ENCODE measurements at places on chromosomes 16 and 17.

GRCh38 chr16:52597772-52598483 is 51.0 kb upstream of the TOX3 start:
- no peak for DNase-seq

GRCh38 chr17:42405963-42406495 is 17.0 kb downstream of the CAVIN1 start:
- peak; percentile 89 for DNase-seq

GRCh38 chr17:30112794-30113193 is 3.8 kb upstream of the NSRP1 start:
- DNase-seq = no peak

- no peak for DNase-seq
Observed at GRCh38 chr17:70872103-70872502, 702.8 kb downstream of the KCNJ2 start.

DNA sequence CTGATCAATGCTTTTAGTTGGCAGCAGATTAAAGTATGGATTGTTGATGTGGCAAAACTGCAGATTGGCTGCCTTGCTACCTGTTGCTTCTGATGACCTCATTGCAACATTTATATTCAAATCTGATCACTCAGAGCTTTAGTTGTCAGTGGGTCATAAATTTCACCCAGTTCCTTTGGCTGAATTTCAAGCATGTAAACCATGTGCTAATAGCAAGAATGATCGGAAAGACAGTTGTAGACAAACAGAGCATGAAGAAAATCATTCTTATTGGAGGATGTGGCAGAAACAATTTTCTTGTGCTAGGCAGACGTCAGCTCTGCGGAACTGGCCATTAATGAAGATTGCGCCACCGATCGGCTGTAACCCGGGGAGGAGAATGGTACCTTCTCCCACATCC is 346.6 kb upstream of the EEF2KMT start:
- DNase-seq = no peak

DNA sequence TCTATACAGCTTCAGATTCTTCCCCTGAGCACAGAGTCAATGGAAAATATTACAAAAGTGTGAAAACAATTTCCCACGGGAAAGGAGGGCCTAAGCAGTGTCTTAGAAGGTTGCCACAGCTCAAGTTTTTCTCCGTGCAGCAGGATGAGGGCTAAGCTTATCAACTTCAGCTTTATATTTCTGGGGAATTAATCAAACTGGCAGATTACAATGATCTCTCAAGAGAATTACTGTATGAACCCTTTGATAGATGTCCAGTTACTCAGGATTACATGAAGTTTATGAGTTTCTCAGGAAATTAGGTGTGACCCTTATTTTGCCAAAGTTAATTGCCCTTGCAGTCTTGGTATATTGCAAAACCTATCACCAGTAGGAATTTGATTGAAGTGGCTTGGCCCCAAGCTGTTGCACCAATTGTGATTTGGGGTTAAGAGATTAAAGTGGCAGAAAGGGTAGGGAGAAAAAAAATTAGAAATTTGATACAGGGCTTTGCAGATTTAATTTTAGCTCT is 298.4 kb downstream of the MAP2K6 start:
- no peak for DNase-seq

- no peak for DNase-seq
Observed at GRCh38 chr17:13584701-13585080, 17.0 kb downstream of the HS3ST3A1 start.

DNA sequence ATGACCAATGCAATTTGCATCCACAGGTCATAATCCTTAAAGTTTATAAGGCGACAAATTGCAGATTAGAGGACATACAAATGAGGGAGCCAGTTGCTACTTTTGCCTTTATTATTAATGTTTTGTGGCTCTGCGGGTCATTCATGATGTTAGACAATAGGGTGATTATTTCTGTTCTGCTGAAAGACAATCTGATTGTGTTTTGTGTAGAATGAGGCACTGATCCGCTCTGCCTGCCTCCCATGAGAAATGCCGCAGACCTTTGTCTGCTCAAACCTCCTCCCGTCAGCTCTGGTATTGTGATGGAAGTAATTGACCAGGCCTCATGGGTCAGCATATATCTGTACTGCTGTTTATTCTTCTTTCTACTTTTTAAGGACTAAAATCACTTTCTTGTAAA is 224.9 kb downstream of the PRKCA start:
- DNase-seq = no peak

Measured in BE2C (cell line).